ENCODE measurements at places on chromosomes 5 and 9. TPM values are rescaled to one million over a fixed set of nuclear protein-coding genes. Genes with fewer than 3 reads are reported as not detected.

Gene SPATA31D4
- total RNA-seq, result not detected

Gene AJM1
- 7.5 TPM for total RNA-seq

GRCh38 chr5:90581956-90582355 lies 23.4 kb downstream of the ADGRV1 start:
- peaks cover 2% of the 10 kb centered on the region for H3K36me3 ChIP-seq
- no peaks in the 10 kb centered on the region for H3K4me1 ChIP-seq
- no peak overlapping the region for H3K27ac ChIP-seq
- peaks cover 11% of the 10 kb centered on the region for H3K27me3 ChIP-seq

Gene NXNL2
- 0.36 TPM for total RNA-seq

DNA sequence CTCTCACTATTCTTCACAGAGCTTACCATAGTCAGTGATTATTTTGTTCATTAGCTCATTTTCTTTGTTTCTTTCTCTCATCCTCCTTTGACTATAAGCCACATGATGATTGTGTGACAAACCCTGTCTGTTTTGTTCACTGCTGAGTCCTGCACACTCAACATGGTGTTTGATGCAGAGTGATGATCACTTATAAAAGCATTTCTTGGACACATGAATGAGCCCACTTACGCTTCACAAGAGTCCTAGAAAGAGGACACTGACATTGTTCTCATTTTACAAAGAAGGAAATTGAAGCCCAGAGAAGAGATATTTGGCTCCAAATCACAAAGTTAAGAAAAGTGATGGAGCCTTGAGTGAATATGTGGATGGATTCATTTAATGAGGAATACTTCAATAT lies 13.4 kb downstream of the ABLIM3 start:
- no peak for DNase-seq
- no peak overlapping the region for H3K4me3 ChIP-seq
- H3K4me1 ChIP-seq, result peaks cover 37% of the 10 kb centered on the region
- no peaks in the 10 kb centered on the region for H3K36me3 ChIP-seq
- no peaks in the 10 kb centered on the region for H3K27me3 ChIP-seq

GRCh38 chr9:74576176-74576575 lies 79.0 kb downstream of the RORB start:
- no peaks in the 10 kb centered on the region for H3K4me1 ChIP-seq
- H3K27me3 ChIP-seq, result peaks cover 33% of the 10 kb centered on the region
- no peak for DNase-seq
- H3K27ac ChIP-seq, result no peak overlapping the region
- H3K36me3 ChIP-seq, result no peaks in the 10 kb centered on the region

Gene KIAA0825
- 8.0 TPM for total RNA-seq

GRCh38 chr5:143923634-143924266 lies 111.8 kb downstream of the HMHB1 start:
- no peak overlapping the region for H3K4me3 ChIP-seq
- no peaks in the 10 kb centered on the region for H3K36me3 ChIP-seq
- H3K27ac ChIP-seq, result peak overlapping the region; percentile 80
- peaks cover 44% of the 10 kb centered on the region for H3K4me1 ChIP-seq
- no peak for DNase-seq

Gene PCDHGB5
- 1.6 TPM for total RNA-seq

DNA sequence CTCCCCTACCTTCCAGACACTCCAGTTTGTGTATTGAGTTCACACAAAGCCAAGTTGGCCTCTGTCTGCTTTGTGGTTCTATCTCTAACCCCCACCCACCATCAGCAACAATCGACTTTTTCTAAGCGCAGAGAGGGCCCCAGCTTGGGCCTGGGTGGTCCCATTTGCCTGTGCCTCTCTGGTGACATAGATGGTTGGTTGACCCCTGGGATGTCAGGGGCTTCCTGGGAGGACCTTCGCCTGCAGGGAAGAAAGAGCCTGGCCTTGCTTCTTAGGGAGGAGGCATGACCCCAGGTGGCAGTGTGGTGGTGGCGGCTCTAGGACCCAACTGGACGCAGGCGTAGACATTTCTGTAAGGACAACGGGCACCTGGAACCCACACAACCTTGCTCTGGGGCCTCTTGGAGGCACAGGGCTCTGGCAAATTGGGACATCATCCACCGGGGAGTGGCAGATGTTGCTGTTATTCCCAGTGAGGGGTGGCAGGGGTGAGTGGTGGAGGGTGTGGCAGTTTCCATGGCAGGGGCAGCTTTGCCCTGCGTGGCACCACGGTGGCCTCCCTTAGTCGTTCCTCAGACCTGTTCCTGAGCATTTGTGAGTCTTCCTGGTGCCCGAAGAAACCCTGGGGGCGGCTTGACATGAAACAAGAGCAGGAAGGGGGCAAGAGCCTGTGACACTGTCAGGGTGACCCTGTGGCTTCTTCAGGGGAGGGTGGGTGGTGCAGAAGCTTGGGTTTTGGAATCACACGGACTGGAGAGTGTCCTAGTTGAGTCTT lies 171.0 kb upstream of the IER5L start:
- no peak overlapping the region for H3K27ac ChIP-seq
- H3K4me1 ChIP-seq, result peaks cover 17% of the 10 kb centered on the region
- no peaks in the 10 kb centered on the region for H3K27me3 ChIP-seq

GRCh38 chr5:145495196-145495595 lies 339.9 kb downstream of the PRELID2 start:
- no peaks in the 10 kb centered on the region for H3K36me3 ChIP-seq
- peaks cover 31% of the 10 kb centered on the region for H3K4me1 ChIP-seq
- H3K4me3 ChIP-seq, result no peak overlapping the region
- DNase-seq, result no peak
- peak overlapping the region; percentile 77 for H3K27ac ChIP-seq

GRCh38 chr9:6106711-6107339 lies 91.4 kb upstream of the RANBP6 start:
- no peaks in the 10 kb centered on the region for H3K36me3 ChIP-seq
- H3K27me3 ChIP-seq, result peaks cover 3% of the 10 kb centered on the region
- H3K4me1 ChIP-seq, result peaks cover 13% of the 10 kb centered on the region
- no peak for DNase-seq
- no peak overlapping the region for H3K4me3 ChIP-seq

GRCh38 chr5:177494346-177495195 lies 2.8 kb downstream of the PDLIM7 start:
- peaks cover 19% of the 10 kb centered on the region for H3K36me3 ChIP-seq
- H3K4me1 ChIP-seq, result peaks cover 73% of the 10 kb centered on the region
- no peaks in the 10 kb centered on the region for H3K27me3 ChIP-seq
- no peak for DNase-seq
- H3K4me3 ChIP-seq, result peak overlapping the region; percentile 89
- H3K27ac ChIP-seq, result peak overlapping the region; percentile 91

Gene SLC36A2
- total RNA-seq, result not detected

Gene PGM5
- total RNA-seq, result not detected

- no peaks in the 10 kb centered on the region for H3K27me3 ChIP-seq
- no peak overlapping the region for H3K27ac ChIP-seq
- DNase-seq, result no peak
- no peaks in the 10 kb centered on the region for H3K4me1 ChIP-seq
- H3K4me3 ChIP-seq, result no peak overlapping the region
- no peaks in the 10 kb centered on the region for H3K36me3 ChIP-seq
Observed at GRCh38 chr5:3214396-3214795, 381.2 kb upstream of the IRX1 start.

- no peak for DNase-seq
- H3K27me3 ChIP-seq, result no peaks in the 10 kb centered on the region
- no peak overlapping the region for H3K4me3 ChIP-seq
- H3K27ac ChIP-seq, result peak overlapping the region; percentile 18
- H3K36me3 ChIP-seq, result no peaks in the 10 kb centered on the region
Observed at GRCh38 chr9:77827104-77827784, 179.1 kb upstream of the GNA14 start.

GRCh38 chr5:1511651-1512540 lies 11.9 kb downstream of the LPCAT1 start:
- peaks cover 10% of the 10 kb centered on the region for H3K36me3 ChIP-seq
- peaks cover under 1% of the 10 kb centered on the region for H3K4me1 ChIP-seq
- H3K4me3 ChIP-seq, result no peak overlapping the region
- no peaks in the 10 kb centered on the region for H3K27me3 ChIP-seq

- peak overlapping the region; percentile 54 for H3K4me3 ChIP-seq
- peaks cover 46% of the 10 kb centered on the region for H3K4me1 ChIP-seq
- no peaks in the 10 kb centered on the region for H3K27me3 ChIP-seq
- peak overlapping the region; percentile 98 for H3K27ac ChIP-seq
Observed at GRCh38 chr9:95107001-95107749, 210.3 kb downstream of the FANCC start.

- no peaks in the 10 kb centered on the region for H3K36me3 ChIP-seq
- peak overlapping the region; percentile 57 for H3K27ac ChIP-seq
- H3K27me3 ChIP-seq, result no peaks in the 10 kb centered on the region
Observed at GRCh38 chr9:131672451-131672850, 67.4 kb downstream of the RAPGEF1 start.

DNA sequence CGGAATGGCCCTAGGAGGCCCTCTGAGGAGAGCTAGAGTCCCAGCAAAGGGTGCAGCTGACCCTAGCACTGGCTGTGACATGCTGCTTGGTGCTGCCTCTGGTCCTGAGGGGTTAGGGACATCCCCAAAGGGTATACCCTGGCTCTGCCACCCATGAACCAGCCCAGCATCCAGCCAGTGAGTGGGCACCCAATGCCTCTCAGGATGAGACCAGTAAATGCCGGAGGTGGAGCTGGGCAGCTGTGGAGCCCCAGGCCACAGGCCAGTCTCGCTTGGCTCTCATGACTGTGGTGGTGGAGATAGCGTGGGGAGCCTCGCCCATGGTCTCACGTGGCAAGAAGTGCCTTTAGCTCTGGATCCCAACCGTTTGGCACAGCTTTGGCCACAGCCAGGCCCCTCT lies 3.7 kb upstream of the CEL start:
- peak; percentile 77 for DNase-seq
- H3K4me3 ChIP-seq, result no peak overlapping the region
- no peaks in the 10 kb centered on the region for H3K27me3 ChIP-seq

DNA sequence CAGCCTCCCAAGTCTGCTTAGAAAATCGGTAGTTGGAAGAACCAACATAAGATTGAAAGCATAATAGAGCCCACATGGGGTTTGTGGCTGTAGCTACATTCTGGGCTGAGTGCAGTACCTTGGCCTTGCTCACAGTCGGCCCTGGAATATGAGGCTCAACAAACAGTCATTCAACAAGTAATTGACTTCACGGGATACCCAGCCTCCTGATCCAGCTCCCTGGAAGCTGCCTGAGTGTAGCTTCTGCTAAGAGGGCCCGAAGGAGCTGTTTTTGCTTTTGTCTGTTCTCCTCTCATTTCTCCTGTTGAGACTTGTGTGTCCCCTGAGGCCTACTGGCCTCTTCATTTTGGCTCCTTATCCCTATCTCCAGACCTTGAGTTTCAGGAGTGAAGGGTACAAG lies 170.7 kb downstream of the HSPA4 start:
- H3K4me1 ChIP-seq, result peaks cover 38% of the 10 kb centered on the region
- no peak for DNase-seq
- no peak overlapping the region for H3K4me3 ChIP-seq
- no peak overlapping the region for H3K27ac ChIP-seq
- H3K36me3 ChIP-seq, result no peaks in the 10 kb centered on the region

Gene UHRF2
- 46.6 TPM for total RNA-seq

DNA sequence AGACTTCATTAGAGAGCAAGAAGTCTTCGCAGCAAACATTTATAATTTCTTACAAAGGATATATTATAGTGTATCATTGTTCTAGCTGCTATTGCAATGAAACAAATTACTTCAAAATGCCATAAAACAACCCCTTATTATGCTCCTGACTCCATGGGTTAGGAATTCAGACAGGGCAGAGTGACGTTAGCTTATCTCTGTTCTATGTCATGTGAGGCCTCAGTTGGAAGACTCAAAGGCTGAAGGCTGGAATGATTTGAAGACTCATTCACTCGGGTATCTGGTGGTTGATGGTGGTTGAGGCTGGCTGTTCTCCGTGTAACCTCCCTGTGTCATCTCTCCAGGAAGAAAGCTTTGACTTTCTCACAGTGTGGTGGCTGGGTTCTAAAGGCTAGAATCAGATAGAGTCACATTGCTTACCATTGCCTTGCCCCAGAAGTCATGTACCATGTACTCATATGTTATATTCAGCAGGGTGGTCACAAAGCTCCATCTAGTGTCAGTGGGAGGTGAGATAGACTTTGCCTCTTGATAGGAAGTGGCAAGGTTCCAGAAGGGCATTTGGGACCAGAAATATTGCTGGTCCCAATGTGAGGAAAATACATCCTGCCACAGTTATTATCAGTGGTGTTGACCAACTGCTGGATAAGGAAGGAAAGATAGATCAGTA lies 226.9 kb downstream of the TMEM38B start:
- H3K27ac ChIP-seq, result no peak overlapping the region
- H3K36me3 ChIP-seq, result no peaks in the 10 kb centered on the region
- no peaks in the 10 kb centered on the region for H3K27me3 ChIP-seq
- no peak overlapping the region for H3K4me3 ChIP-seq

GRCh38 chr5:57559110-57559635 lies 76.6 kb upstream of the ACTBL2 start:
- H3K27ac ChIP-seq, result no peak overlapping the region
- H3K4me1 ChIP-seq, result no peaks in the 10 kb centered on the region
- H3K27me3 ChIP-seq, result no peaks in the 10 kb centered on the region
- no peaks in the 10 kb centered on the region for H3K36me3 ChIP-seq
- no peak overlapping the region for H3K4me3 ChIP-seq

GRCh38 chr5:116358911-116359418 lies 215.7 kb downstream of the SEMA6A start:
- peaks cover 9% of the 10 kb centered on the region for H3K4me1 ChIP-seq
- DNase-seq, result no peak
- H3K27ac ChIP-seq, result no peak overlapping the region
- no peaks in the 10 kb centered on the region for H3K27me3 ChIP-seq
- H3K36me3 ChIP-seq, result peaks cover 4% of the 10 kb centered on the region
- no peak overlapping the region for H3K4me3 ChIP-seq

Gene PRR16
- 10.7 TPM for total RNA-seq

DNA sequence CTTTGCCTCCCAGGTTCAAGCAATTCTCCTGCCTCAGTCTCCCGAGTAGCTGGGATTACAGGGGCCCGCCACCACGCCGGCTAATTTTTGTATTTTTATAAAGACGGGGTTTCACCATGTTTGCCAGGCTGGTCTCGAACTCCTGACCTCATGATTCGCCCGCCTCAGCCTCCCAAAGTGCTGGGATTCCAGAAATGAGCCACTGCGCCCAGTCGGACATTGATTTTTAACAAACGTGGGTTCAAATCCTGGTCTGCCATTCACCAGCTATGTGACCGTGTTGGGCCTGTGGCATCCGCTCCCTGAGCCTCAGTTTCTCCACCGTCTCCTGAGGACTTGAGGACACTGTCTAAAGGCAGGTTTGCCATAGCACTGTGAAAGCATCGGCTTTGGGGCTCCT lies 41.8 kb upstream of the NEK6 start:
- no peaks in the 10 kb centered on the region for H3K36me3 ChIP-seq
- no peak overlapping the region for H3K4me3 ChIP-seq
- H3K27ac ChIP-seq, result no peak overlapping the region
- peak; percentile 29 for DNase-seq
- no peaks in the 10 kb centered on the region for H3K27me3 ChIP-seq

Gene TXNDC8
- total RNA-seq, result not detected

Data from chondrocyte (in vitro differentiated cells).